ENCODE measurements at places on chromosomes 6 and 20.
A peak's percentile ranks its signal among the peaks of the same experiment; 100 is the strongest.

GRCh38 chr20:31565699-31566318 lies 39.3 kb upstream of the ID1 start:
- DNase-seq = no peak

- DNase-seq = no peak
These were observed 423 bp downstream of the KLHDC3 start for GRCh38 chr6:43014434-43014909.

DNA sequence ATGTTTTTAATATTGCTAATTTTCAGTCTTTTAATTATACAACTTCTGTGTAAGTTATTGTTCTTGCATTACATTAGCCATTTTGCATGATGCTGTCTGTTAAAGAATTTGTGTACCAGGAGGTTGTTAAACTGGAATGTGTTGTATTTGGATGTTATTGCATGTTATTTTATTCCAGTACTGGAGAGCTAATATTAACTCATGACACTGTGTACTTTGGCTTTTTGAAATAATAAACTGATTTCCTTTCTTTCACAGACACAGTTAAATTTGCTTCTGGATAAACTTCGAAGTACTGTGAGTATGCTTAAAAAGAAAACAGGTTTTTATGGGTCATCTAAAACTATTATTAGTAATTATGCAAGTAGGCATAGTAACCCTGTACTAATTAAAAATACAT lies 121.3 kb downstream of the MYO6 start:
- DNase-seq = no peak

DNA sequence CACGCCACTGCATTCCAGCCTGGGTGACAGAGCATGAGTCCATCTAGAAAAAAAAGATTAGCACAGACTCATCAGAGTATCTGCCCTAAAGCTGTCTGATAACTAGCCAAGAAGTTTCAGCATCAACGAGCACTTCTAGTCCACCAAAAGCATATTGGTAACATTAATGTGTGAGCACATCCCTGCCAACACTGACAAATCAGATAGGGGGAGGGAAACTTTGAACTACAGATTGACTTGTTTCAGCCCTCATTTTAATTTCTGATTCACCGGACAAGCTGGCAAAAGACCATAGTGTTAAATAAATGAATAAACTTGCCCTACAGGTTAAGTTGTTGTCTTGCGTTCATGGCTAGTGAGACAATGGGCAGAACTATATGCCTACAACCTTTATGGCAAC lies 7.7 kb upstream of the SEC63 start:
- DNase-seq = no peak

DNA sequence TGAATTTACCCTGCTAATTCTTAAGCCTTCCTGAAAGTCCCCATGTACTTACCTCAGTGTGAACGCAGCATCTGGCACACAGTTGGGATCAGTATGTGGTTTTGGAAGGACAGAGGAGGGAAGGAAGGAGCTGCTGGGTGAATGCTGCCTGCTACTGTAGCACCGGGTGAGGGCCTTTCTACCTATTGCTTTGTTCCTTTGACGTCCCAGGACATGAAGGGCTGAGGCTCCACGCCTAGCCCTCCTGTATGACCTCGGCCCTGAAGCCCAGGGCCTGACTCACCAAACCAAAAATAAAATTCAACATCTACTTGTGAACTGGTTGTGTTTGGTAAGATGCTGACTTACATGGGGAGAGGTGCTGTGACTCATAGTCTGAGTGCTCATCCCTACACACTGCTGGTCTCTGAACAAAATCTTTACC lies 51.1 kb downstream of the ARID1B start:
- DNase-seq = peak; percentile 75

DNA sequence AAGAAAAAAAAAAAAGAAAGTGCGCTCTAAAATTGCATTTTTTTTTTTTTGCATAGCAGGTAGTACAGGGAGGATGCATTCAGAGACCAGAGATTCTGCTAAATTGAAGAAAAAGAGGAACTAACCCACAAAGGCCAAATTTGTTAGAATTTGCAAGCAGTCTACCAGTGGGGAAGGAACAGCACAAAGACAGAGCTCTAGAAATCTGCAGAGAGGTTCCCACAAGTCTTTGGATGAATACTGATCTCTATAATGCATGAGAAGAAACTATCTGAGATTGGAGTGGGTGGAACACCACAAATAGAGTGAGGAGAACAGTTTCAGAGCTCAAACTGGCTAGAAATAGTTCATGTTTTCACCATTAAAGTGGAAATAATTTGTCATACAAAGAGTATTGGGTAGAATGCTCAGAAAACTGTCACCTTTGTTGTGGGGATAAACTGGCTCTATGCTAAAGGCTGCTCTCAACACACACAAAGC lies 79.6 kb upstream of the AHI1 start:
- DNase-seq = no peak
